ENCODE measurements at places on chromosomes 1 and 21. TPM values are rescaled to one million over a fixed set of nuclear protein-coding genes. Genes with fewer than 3 reads are reported as not detected.

The RAB7B gene
- total RNA-seq = 3.1 TPM

The CLCA4 gene
- total RNA-seq = not detected

The DPT gene
- not detected for total RNA-seq

The RBM34 gene
- 65.1 TPM for total RNA-seq

The TMEM35B gene
- total RNA-seq = 43.4 TPM

The TTC24 gene
- not detected for total RNA-seq

The SIM2 gene
- total RNA-seq = 5.4 TPM

The CFHR2 gene
- total RNA-seq = not detected

The OR2T29 gene
- not detected for total RNA-seq

The C1orf94 gene
- total RNA-seq = not detected

The NTNG1 gene
- total RNA-seq = 1.3 TPM

The PDE9A gene
- total RNA-seq = 1.3 TPM

The OLIG2 gene
- total RNA-seq = not detected

The PROK1 gene
- not detected for total RNA-seq

The ITLN2 gene
- total RNA-seq = 1.4 TPM

The S100A7 gene
- total RNA-seq = not detected

All from regular cardiac myocyte (primary cell).